ENCODE measurements at places on chromosomes 3 and 15.
A peak's percentile ranks its signal among the peaks of the same experiment; 100 is the strongest.

- DNase-seq, result no peak
These were observed 470.2 kb upstream of the TPRG1 start for GRCh38 chr3:188701485-188701969.

GRCh38 chr3:63912768-63913588 is 795 bp upstream of the SCAANT1 start:
- DNase-seq, result peak; percentile 84

DNA sequence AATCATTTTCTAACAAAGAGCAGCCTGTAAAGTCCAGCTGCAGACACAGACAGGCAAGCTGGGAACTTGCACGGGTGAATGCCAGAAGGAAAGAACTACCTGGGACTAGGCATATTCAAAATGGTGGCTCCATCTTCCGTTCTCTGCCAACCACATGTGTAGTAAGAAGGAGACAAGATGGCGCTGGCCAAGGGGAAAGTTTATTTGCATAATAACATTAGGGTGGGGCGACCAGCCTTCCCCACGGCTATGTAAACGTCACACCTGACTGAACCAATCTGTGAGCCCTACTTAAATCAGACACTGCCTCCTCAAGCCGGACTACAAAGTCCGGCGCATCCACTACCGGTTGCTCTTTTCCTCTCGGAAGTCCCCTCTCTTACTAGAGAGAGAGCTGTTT is 130.8 kb downstream of the SNRK start:
- no peak for DNase-seq

- DNase-seq, result no peak
These were observed 18.4 kb upstream of the RHCG start for GRCh38 chr15:89514596-89515406.

DNA sequence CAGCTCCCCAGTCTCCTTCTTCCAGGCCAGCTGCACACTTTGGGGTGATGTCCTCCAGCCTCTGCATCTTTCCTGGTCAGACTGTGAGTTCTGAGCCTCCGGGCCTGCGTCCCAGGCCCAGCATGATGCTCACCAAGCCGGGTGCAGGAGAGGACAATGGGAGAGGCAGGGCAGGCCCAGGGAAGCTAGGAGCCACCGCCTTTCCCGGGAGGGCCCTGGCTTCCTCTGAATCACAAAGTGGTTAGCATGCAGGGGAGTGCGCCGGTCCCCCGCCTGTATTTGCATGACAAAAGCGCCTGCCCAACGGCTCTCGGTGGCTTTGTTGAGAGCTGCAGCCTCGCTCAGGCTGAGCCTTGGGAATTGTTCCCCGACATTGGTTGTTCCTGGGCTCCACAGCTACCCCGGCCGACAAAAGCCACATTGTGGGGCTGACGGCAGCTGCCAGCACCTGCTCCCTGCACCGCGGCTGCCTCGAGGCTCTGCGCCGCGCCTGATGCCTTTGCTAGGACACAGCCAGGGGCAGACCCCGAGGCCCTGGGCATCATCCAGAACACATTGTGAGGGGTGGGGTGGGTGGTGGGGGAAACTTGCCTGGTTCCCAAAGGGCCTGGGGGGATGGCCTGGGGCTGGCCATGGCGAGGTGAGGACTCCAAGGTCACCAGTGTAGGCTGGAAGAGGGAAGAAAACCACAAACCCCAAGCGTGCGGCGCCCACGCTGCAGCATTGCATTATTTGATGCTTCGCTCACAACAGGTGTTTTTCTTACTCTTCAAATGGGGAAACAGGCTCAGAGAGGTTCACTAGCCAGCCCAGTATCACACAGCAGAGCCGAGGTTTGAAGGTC is 20.0 kb upstream of the KLF13 start:
- DNase-seq, result no peak

- no peak for DNase-seq
These were observed 193.8 kb downstream of the RORA start for GRCh38 chr15:61035311-61035710.

GRCh38 chr3:187968883-187969580 is 184.9 kb upstream of the LPP start:
- no peak for DNase-seq

- no peak for DNase-seq
These were observed 4.0 kb downstream of the CCDC33 start for GRCh38 chr15:74240002-74240568.

- no peak for DNase-seq
These were observed 7.8 kb downstream of the CD80 start for GRCh38 chr3:119551598-119551997.

- no peak for DNase-seq
These were observed 800.3 kb downstream of the TUSC7 start for GRCh38 chr3:117509858-117510257.
